ENCODE measurements at places on chromosomes 2 and 18.

- peak; percentile 91 for DNase-seq
Measured at GRCh38 chr2:98464772-98465310, 20.2 kb downstream of the INPP4A start.

GRCh38 chr2:86335865-86336674 lies 1.4 kb downstream of the REEP1 start:
- no peak for DNase-seq

- no peak for DNase-seq
Measured at GRCh38 chr2:169727065-169727464, 6.6 kb upstream of the KLHL23 start.

DNA sequence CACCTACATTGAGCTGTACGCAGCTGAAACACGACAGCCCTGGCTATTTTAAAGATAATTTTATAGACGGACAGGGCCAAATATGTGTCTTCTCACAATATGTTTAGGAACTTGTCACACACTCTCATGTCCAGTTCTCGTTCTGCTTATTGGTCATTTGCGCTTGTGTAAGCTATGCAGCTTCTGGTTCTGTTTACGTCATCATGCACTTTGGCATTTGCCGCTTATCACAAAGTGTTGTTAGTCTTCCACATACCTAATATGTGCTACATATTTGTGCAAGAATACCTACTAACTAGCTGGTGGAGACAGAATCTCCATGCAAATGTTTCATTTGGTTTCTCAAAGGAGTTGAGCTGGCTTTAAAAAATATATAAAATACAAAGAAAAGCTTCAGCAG lies 7.5 kb upstream of the ZNF516 start:
- DNase-seq: peak; percentile 64

GRCh38 chr2:42359965-42360483 lies 993 bp downstream of the COX7A2L start:
- peak; percentile 57 for DNase-seq

GRCh38 chr2:33812707-33813106 lies 213.6 kb upstream of the FAM98A start:
- no peak for DNase-seq

GRCh38 chr2:237939251-237939650 lies 27.6 kb upstream of the UBE2F start:
- no peak for DNase-seq

DNA sequence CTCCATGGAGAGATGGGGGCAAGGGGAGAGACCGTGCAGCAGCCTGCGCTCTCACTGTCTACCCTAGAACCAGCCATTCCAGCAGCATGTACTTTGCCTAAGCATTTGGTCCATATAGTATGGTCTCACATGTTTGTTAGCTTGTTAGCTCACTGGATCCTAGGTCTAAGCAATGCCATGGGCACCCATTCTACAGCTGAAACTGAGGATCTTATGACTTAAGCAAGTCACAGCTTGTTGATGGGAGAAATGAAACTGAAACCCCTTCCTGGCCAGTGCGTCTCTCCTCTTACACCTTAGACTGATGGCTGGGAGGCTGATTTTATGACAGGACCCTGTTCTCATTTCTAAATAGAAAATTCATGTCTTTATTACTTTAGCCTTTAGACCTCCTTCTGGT lies 90.1 kb downstream of the EPAS1 start:
- peak; percentile 31 for DNase-seq

DNA sequence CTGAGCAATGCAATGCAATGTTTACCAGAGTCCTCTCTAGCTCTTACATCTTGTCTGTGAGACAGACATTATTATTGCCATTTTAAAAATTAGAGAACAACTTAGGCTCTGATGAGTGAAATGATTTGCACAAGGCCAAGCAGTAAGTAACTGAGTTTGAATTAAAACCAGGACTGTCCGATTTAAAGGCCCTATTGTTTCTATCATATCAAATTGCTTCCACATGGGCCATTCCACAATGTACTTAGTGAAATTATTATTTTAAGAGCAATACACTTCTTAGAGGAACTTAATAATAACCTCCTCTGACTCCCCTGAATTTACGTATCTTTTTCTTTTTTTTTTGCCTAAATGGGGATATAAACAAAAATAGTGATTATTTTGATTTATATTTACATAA lies 64.6 kb downstream of the PLCL1 start:
- no peak for DNase-seq

DNA sequence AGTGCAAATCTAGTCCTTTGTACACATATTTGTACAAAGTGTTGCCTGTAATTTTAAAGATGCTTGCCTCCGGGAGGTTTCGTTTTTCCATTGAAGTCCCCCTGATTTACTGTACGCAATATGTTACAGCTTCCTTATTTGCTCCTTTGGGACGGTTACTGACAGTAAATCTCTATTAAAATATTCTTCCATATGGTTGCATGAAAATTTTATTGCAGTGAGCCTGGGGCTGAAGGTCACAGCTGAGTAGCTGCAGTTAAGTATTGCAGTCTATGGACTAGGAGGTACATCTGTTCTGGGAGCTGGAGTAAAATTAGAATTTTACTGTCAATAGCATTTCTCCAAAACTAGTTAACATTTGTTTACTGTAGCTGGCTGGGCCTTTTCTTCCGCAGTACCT lies 119.2 kb downstream of the ETAA1 start:
- DNase-seq: no peak

DNA sequence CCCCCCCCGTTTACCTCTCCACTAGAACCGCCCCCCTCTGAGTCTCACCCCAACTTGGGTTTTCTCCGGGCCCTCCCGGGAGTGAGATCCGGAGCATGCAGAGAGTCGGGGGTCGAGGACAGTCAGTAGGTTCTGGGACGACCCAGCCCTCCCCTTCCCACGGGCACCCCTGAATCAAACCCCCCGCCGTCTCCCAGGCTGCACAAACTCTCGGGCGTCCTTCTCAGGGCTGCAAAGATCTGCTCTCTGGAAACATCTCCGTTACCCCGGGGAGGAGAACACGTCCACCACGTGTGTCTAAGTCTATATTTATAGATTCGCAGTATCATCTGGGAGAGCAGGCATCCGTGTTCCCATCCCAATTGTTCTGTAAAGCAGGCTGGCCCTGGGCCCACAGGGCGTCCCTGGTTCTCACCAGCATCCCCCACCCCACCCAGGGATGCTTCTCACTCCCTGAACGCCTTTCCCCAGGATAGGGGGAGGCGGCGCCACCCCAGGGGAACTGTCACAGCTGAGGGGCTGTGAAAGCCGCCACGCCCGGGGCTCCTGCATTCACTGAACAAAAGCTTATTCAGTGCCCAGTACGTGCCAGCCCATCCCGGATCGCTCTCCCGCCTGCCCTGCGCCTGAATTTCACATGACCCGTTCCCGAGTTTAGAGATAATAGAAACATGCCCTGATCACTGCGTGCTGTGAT lies 765 bp upstream of the DIPK1C start:
- DNase-seq: no peak

GRCh38 chr18:76259711-76260110 lies 235.3 kb downstream of the ZNF516 start:
- DNase-seq: no peak

DNA sequence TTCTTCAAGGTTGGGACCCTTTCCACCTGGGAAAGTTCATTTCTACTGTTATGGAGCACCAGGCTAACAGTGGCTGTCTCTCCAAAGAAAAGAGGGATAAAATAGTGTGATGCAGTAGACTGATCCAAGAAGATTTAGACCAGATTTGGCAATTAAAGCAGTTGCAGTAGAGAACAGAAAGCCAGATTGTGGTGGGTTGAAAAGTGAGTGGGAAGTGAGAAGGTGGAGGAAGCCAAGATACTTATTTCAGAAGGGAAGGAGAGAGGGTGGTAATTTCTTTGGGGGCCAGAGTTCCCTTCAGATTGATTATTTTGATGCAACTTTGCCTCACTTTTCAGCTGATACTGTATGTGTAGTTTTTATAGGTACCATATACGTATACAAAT lies 8.0 kb downstream of the MYL12B start:
- DNase-seq: no peak

- DNase-seq: peak; percentile 61
Measured at GRCh38 chr18:499776-500631, 497 bp downstream of the COLEC12 start.

GRCh38 chr2:69077252-69077950 lies 64.4 kb downstream of the ANTXR1 start:
- DNase-seq: no peak

- DNase-seq: no peak
Measured at GRCh38 chr2:134507697-134508096, 211.1 kb downstream of the TMEM163 start.

GRCh38 chr2:42087137-42087856 lies 39.5 kb downstream of the PKDCC start:
- no peak for DNase-seq

GRCh38 chr2:112887964-112888749 lies 22.8 kb upstream of the IL37 start:
- DNase-seq: peak; percentile 98
